ENCODE measurements at places on chromosomes 6 and 20. TPM values are rescaled to one million over a fixed set of nuclear protein-coding genes. Genes with fewer than 3 reads are reported as not detected.

MAS1 gene
- under 0.01 TPM for total RNA-seq

DNAH8 gene
- not detected for total RNA-seq

PNLDC1 gene
- not detected for total RNA-seq

RUNX2 gene
- 8.3 TPM for total RNA-seq

STX11 gene
- 1.2 TPM for total RNA-seq

CENPB gene
- total RNA-seq: 64.7 TPM

CDK5RAP1 gene
- total RNA-seq: 26.1 TPM

SLC35A1 gene
- 22.9 TPM for total RNA-seq

TUBB2B gene
- total RNA-seq: 18.3 TPM

SIRPB2 gene
- total RNA-seq: not detected

LYRM2 gene
- total RNA-seq: 26.7 TPM

CLPSL2 gene
- total RNA-seq: not detected

PLCB1 gene
- 22.1 TPM for total RNA-seq

LST1 gene
- not detected for total RNA-seq

HMGCLL1 gene
- not detected for total RNA-seq

ARFGEF3 gene
- total RNA-seq: 1.1 TPM

GHRH gene
- total RNA-seq: not detected

NELFCD gene
- total RNA-seq: 51.3 TPM
